Left renal pelvis (tissue), 4 donors: ENCODE measurements at places on chromosomes 3 and 15.

DNA sequence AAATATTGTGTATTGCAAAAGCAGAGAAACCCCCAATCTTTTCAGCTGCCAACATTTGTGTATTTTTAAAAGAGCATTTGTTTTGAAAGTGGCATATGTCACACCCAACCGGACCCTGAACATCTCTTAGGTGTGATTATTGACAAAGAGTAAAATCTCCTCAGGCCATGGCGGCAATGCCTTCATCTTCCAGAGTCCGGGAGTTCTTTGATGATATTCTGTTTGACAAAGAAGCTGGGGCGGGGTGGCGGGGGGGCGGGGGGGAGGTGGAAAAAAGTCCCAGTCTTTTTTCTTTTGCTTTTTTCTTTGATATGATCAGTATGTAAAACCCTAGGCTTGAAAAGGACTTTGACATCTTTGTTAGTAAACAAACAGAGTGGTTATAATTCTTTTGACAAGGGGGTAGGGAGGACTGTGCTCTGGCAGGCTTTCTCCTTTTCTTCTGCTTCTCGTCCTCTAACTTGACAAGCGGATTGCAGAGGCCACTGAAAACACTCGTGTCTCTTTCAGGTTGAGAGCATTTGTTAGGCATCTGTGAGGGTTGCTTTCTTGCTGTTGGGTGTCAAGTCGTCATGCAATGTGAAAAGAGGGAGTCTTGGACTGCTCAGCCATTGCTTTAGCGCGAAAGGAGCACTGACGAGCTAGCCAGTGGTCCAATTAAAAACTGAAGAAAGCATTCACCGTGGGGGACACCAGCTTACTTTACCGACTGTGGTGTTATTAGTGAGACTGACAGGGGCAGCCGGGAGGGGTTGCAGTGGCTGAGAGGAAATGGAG is 243.2 kb downstream of the NSUN3 start:
- no peak for DNase-seq

DNA sequence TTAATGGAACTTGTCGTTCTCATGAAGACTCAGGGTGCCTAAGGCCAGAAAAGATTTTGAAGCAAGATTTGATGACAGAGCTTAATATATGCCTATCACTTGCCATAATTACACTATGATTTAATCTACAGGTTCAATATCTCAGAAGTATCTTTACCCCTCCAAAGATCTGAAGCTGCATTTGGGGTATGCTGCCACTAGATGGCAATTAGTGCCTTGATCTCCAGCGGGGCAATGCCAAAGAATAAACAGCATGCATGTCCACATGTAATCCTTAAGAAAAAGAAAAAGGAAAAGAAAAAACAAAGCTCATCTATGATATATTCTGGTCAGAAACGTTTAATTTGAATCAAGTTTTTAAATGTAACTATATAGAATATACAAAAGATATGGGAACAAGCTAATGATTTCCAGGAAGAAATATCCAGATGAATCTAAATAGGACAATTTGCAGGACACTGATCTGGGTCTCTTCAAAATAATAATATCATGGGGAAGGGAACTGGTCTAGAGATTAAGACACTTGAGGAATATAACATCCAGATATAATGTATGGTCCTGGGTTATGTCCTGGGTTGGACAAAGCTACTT is 55.0 kb upstream of the SOX14 start:
- DNase-seq, result no peak

GRCh38 chr3:189625572-189625971 is 5.6 kb upstream of the TP63 start:
- no peak for DNase-seq

- no peak for DNase-seq
Measured at GRCh38 chr3:37310666-37311050, 136.3 kb upstream of the LRRFIP2 start.

- DNase-seq, result no peak
Measured at GRCh38 chr15:23072633-23073032, 33.3 kb upstream of the TUBGCP5 start.

GRCh38 chr3:135706758-135707375 is 258.7 kb upstream of the PPP2R3A start:
- DNase-seq, result no peak

GRCh38 chr15:30985081-30985531 is 6.3 kb downstream of the MTMR10 start:
- no peak for DNase-seq

GRCh38 chr3:112550859-112551258 is 10.9 kb downstream of the ATG3 start:
- DNase-seq, result no peak

- DNase-seq, result no peak
Measured at GRCh38 chr15:80815106-80815505, 35.9 kb downstream of the CEMIP start.

GRCh38 chr3:60948488-60948887 is 302.8 kb downstream of the FHIT start:
- DNase-seq, result no peak
